Upper lobe of left lung (tissue), 6 donors: ENCODE measurements at places on chromosomes 11 and 22. TPM values are rescaled to one million over a fixed set of nuclear protein-coding genes. Genes with fewer than 3 reads are reported as not detected.

- DNase-seq, result no peak
Measured at GRCh38 chr11:114075344-114075610, 15.8 kb downstream of the ZBTB16 start.

GRCh38 chr22:41578818-41579217, 10.8 kb downstream of the PMM1 start:
- DNase-seq, result no peak

GRCh38 chr22:38751422-38752346, 4.1 kb downstream of the SUN2 start:
- no peak for DNase-seq

DNA sequence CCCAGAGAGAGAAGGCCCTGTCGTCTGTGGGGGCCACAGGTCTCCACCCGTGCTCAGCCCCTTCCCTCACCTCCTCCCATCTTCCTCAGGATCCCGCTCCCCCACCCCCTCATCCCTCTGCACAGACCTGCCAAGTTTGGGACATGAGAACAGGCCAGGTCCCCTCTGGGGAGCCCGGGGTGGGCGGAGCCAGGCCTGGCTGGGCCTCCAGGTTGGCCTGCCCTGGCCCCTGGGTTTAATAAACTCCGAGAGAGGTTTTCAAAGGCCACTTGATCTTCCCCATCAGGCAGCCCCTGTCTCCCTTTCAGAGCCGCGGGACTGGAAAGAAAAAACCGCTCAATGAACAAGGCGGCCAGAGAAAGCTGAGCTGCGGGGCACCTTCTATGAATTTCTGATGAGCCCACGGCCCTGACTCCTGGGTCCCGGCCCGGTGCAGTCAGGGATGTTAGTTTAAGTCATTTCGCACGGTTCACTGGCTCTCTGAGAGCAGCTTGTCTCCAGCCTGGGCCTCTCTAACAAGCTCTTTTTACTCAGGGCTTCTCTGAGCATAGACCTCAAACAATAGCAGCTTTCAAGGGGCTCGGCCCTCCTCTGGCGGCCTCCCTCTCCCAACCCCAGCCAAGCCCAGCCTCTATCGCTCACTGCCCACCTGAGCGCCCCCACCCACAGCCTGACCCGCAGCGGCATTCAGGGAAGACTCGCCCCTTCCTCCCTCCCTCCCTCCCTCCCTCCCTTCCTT, 64.8 kb downstream of the RPUSD4 start:
- DNase-seq, result peak; percentile 67

TECTA gene
- 0.94 TPM for total RNA-seq

GRCh38 chr11:1659506-1659905, 29.9 kb downstream of the KRTAP5-5 start:
- peak; percentile 15 for DNase-seq

MRE11 gene
- 17.2 TPM for total RNA-seq
